ENCODE measurements at places on chromosomes 4 and X.

DNA sequence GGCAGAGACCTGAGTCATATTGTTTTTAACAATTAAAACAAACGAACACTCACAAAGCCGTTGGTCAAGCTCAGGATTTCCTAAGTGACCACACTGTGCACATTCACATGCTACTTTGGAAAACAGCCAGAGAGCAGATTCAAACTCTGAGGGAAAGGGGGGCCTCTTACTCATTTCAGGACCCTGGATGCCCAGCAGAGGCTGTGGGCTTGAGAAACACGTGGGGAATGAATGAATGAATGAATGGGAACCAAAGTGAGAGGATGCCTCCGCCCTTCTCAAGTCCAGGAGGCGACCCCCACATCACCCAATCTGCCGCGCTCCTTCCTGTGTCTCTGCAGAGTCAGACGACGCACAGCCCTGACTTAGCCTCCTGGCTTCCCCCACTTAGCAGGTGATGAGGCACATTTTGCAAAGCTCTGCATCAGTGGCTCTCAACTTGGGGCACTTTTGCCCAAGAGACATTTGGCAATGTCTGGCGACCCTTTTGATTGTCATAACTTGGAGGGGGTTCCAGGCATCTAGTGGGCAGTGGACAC is 76.0 kb downstream of the ABLIM2 start:
- DNase-seq, result no peak

DNA sequence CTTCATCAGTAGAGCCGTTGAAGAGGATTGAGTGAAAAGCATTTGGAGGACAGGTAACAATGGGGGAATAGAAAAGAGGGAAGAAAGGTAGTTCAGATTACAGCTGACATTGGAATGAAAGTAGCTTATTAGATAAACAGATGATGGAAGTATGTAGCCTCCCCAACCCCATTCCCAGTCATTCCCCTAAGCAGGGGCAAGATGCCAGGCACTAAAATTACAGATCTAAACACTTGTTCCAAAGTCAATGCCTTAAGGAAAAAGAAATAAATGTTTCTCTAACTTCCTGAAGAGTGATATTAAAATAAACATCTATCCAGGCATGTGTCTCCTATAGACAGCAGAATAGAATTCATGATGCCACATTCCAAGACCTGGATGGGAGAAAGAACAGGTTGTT is 350.8 kb downstream of the PDGFC start:
- no peak for DNase-seq

- no peak for DNase-seq
These were observed 21.4 kb upstream of the IL15 start for GRCh38 chr4:141614878-141615586.

DNA sequence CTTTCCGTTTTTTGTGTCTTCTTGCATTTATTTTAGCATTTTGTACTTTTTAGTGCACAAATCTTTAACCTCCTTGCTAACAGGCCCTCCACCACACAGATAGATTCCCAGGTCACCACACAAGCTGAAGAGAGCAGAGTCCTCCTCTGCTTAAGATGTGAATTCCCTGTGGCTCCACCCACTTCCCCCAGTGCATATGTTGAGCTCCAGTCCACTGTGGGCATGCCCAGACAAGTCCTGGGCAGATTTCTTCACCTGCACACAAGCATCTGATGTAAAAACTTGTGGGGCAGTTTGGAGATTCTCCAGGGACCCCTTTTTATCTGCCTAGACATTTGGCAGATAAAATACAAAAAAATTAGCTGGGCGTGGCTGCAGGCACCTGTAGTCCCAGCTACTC is 19.8 kb upstream of the PASD1 start:
- no peak for DNase-seq

DNA sequence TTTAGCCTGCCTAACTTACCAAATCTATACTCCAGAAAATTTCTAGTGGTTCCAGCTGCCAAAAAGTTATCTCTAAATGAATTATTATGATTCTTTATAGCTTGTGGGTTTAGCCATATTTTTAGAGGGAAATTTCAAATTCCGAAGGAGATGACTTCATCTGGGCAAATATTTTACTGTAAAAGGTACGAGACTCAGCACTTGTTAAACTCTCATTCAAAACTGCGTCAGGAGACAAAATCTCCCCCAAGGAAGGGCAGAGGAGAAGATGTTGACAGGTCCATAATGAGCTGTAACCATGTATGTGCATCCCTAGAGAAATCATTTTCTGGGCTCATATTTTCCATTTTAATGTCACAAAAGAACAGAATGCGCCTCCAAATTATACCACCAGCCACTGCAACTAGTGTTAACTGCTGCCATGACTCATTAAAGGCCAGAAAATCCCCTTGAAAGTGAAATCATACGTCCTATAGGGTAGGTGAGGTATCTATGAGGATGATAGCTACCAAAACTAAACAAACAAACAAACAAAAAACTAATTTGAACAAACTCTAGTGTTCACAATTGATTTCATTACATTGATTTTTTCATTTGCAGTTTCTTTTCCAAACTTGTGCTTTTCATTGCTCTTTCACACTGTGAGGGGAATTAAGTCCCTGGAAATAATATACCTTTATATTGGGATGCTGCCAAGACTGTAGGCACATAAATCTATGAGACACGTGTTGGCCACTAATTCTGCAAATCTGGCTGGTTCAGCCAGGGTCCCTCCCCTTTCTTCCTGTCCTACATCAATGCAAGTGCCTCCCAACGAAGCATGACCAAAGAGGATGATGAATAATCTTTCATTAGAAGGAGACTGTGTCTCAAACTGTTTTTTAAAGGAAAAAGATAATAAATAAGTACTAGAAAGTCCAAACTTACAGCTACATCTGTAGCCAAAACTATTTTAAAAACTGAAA is 85.8 kb downstream of the ARHGAP6 start:
- DNase-seq, result peak; percentile 4
